ENCODE measurements at places on chromosomes 11 and 22. TPM values are rescaled to one million over a fixed set of nuclear protein-coding genes. Genes with fewer than 3 reads are reported as not detected.

Gene PKDREJ
- not detected for total RNA-seq

Gene IGSF22
- total RNA-seq: 0.85 TPM

Gene TENM4
- not detected for total RNA-seq

Gene RASSF10
- total RNA-seq: not detected

Gene OR52I2
- not detected for total RNA-seq

All from activated CD4-positive, alpha-beta memory T cell treated with anti-CD3 and anti-CD28 coated beads for 36 hours (primary cell).